ENCODE measurements at places on chromosomes 4 and X. TPM values are rescaled to one million over a fixed set of nuclear protein-coding genes. Genes with fewer than 3 reads are reported as not detected.

GRCh38 chr4:169397762-169398161 is 127.0 kb upstream of the SH3RF1 start:
- peak; percentile 56 for DNase-seq

DNA sequence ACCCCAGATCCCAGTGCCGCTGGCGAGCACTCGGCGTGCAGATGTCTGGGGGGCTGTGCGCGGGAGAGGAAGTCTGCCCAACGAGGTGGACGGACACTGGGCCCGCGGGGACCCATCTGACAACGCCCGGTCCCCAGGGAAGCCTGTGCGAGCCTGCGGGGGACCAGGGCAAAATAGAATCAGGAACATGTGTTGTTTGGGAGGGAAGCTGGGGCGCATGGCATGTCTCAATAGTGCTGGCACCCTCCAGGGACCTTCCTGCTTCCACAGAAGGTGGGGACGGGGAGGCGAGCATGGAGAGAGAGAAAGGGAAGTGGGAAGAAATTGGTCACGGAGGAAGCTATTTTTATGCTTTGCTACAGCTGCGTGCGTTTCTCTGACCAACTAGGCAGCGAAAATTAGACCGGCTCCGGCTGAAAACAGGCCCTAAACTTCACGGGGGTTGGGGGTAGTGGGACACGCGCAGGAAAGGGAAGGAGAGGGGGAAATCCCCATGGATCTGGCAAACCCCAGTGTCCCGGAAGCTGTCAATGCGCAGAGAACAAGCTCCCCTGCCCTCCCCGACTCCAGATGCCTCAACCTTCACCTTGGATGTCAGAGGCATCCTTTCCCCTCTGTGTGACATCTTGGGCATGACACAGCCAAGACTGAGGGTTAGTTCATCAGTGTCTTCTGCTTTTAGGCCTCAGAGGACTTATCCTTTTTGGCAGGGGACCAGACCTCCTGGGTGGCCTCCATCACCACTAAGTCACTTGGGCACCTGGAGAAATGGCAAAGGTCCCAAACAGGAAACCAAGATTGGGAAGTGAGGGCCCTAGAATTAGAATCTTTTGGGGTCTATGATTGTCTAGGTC is 169.8 kb upstream of the BCOR start:
- DNase-seq, result no peak

The THAP6 gene
- total RNA-seq, result 9.4 TPM

The TGIF2LX gene
- total RNA-seq, result not detected

GRCh38 chrX:96837808-96838207 is 45.9 kb upstream of the RPA4 start:
- DNase-seq, result peak; percentile 26

GRCh38 chrX:110519501-110519900 is 160.9 kb downstream of the RTL9 start:
- DNase-seq, result no peak

DNA sequence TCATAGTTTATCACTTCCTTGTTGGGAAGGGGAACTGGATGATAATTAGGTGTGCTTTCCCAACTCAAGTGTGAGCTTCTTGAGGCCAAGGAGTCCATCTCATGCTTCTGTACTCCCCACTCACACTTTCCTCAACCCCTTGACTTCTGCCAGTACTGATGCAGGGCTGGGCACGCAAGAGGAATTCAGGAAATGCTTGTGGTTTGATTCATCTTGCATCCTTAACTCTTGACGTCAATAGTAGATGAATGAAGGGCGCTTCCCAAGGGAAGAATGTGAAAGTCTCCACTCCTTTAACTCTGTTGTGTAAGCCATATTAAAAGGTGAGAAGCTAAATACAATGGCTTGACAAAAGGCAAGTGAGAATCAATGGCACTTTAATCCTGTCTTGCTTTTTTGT is 101.8 kb downstream of the AGTR2 start:
- DNase-seq, result peak; percentile 96

GRCh38 chr4:159220353-159220752 is 117.5 kb downstream of the RAPGEF2 start:
- DNase-seq, result no peak

DNA sequence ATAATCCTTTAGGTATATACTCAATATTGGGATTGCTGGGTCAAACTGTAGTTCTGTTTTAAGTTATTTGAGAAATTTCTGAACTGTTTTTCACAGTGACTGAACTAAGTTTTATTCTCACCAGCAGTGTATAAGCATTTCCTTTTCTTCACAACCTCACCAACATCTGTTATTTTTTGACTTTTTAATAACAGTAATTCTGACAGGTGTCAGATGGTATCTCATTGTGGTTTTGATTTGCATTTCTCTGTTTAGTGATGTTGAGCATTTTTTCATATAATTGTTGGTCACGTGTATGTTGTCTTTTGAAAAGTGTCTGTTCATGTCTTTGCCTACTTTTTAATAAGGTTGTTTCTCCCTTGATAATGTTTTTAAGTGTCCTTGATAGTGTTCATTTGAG is 112.6 kb downstream of the LINC00632 start:
- no peak for DNase-seq

The SMPX gene
- not detected for total RNA-seq

DNA sequence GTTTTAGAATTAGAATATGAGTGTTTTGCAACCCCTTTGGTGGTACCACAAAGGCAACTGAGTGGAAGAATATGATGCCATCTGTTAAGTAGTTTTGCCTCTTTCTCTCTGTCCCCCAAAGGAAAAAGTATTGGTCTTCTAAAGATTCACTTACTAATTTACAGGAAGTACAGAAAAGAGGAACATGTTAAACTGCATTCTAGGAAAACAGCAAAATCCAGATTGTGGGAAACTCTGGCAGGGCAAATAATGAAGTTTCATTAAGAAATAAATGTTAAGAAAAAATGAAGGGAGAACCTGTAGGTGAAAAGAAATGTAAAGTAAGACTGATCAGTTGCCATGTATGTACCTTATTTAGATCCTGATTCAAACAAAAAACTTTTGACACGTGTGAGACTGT is 39.3 kb downstream of the NSUN7 start:
- no peak for DNase-seq

All from foreskin keratinocyte (primary cell).